Stimulated activated CD4-positive, alpha-beta T cell treated with anti-CD3 and anti-CD28 coated beads, Interleukin-4, amount 100 ng/mL, for 1 hour (primary cell): ENCODE measurements at places on chromosomes 16 and 17.

DNA sequence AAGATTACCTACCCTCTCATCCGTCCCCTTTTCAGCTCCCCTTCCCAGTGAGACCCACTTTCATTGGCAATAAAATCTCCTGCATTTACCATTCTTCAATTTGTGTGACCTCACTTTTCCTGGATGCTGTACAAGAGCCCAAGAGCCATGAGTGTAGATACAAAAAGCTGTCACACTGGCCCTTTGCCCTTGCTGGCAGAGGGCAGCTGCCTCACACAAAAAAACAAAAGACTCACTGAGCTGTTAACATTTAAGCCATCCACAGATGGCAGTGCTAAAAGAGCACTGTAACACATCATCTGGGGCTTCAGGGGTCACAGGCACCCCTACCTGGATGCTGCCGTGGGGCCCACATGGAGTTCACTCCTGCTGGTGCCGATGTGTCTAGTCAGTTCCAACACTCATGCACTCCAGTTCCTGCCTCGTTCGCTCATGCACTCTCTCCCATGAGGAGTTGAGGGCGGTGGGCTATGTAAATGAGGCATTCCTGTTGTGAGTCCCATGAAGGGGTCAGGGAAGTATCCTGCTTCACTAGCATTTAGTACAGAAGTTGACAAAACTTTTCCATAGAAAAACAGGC, 123.1 kb downstream of the CA10 start:
- no peak for DNase-seq

- DNase-seq, result no peak
Measured at GRCh38 chr16:27813591-27813990, 249.9 kb downstream of the GSG1L start.

DNA sequence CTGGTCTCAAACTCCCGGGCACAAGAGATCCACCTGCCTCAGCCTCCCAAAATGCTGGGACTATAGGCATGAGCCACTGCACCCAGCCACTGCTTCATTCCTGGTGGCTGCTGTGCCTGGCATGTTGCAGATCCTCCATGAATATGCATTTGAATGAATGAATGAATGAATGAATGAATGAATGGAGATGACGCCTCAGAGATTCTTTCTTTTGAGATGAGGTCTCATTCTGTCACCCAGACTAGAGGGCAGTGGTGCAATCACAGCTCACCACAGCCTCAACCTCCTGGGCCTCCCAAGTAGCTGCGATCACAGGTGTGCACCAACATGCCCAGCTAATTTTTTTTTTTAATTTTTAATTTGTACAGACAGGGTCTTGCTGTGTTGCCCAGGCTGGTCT, 5.2 kb downstream of the SPN start:
- no peak for DNase-seq

DNA sequence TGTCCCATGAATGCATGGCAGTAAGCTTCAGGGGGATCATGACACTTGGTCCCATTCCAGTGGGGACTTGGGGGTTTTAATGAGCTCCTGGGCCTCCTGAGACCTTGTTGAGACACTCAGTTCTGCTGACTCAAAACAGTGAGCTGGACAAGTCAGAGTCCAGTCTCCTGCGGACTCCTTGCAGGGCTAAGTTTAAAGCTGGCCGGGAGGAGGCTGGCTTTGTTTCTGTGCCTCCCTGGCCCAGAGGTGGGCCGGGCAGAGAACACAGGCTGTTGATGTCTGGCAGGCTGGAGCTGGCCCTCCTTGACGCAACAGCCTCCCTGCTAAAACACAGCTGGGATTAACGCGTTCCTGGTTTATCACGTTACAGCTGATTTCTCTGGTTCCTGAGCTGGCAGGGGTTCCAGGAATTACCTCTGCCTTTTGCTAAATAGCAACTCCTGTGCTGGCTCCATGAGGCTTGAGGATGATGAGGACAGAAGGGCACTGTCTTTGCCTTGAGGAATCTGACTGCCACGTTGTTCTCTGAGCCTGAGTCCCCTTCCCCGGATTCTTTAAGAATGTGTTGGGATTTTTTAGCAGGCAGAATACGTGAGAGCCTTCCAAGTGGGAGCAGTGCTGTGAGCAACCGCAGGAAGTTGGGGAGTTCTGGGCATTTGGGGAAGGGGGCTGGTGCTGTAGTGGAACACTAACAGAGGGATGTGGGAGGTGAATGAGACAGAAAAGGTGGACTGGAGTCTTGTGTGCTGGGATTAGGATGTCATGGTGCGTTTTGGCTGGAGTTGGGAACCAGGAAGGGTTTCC, 2.0 kb downstream of the GPT2 start:
- no peak for DNase-seq

- DNase-seq, result no peak
Measured at GRCh38 chr17:47731396-47731795, 1.6 kb upstream of the TBX21 start.

- DNase-seq, result no peak
Measured at GRCh38 chr17:8892338-8892690, 24.8 kb upstream of the PIK3R6 start.

DNA sequence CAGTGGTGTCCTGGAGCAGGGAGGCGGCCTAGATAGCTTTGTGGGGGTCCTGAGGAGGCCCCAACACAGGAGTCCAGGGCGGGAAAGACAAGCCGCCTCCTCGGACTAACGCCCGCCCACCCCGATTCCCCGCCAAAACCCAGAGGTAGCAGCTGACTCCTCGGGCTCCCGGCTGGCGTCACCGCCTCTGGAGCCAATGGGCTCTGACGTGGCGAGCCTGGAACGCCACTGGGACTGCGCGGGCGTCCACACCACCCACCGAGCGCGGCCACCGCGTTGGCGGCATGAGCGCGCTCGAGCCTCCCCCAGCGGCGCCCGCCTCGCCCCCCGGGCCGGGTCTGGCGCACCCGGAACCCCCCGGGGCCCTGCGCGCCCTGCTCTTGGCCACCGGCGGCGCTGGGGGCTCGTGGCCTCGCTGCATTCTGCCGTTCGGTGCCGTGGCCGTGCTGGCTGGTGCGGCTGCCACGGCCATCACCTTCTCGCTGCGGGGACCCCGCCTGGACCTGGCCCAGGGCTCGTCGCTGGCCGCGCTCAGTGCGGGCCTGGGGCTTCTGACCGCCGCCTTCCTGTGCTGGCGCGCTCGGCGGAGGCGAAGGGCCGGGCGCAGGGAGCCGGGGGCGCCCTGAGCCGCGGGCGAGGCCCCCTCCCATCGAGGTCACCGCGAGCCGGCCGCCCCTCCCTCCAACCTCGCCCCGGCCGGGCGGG, 3.4 kb upstream of the NTN3 start:
- no peak for DNase-seq

DNA sequence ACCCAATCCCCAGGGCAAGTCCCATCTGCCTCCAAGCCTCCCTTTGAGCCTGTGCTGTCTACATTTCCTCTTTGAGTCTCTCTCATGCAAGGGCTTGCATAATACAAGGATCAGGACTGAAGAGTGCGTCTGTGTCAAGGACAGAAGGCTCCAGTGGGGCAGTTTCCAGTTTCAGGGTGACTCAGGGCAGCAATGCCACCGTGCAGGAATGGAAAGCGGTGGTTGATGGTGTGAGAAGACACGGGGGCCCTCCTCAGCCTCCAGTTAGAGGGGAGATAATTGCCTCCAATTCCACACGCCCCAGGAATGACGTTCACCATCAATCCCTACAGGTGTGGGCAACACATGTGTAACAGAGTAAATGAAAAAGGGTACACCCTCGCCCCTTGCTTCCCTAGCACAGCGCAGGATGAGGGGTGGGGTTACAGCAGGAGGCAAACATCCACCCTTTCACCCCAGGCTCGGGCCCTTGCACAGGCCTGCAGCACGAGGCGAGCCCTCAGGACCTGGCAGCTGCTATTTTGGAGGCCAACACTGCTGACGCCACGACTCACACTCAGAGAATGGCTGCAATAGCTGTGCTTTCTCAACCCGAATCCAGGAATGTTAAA, 24.8 kb upstream of the SLC25A19 start:
- no peak for DNase-seq

DNA sequence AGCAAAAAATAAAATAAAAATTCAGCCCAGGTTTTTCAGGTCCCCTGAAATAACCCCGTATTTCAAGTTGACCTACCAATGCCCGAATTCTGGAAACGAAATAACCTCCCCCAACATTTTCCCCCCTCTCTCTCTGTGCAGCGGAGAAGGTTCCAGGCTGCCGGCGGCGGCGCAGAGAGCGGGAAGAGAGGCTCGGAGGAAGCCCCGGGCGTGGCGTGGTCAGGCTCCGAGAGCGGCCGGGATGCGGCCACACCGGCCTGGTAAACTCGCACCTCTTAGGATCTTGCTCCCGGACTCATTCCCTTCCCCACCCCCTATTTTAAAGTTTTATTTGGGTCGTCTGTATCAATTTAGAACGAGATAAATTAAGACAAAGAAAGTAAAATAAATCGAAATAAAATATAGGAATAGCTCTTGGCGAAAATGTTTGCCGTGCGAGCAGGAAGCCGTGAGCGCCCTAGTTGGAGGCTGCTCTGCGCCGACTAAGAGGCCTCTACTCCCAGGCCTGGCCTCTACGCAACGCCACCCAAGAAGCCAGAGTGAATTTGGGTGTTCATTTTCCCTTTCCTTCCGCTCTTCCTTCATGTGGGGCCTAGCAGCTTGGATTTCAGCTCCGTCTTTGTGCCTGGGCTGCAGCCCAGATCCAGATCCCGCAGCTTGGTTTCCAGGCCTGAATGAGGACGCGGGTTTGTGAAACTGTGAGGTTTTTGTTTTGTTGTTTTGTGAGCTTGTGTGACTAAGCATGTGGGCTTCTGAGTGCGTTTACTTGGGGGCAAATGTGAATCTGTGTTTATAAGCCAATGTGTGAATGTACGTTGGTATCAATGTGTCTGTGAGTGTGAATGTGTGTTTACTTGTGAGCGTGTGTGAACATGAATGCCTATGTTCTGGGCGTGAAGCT, 1.5 kb upstream of the HOXB6 start:
- DNase-seq, result no peak

DNA sequence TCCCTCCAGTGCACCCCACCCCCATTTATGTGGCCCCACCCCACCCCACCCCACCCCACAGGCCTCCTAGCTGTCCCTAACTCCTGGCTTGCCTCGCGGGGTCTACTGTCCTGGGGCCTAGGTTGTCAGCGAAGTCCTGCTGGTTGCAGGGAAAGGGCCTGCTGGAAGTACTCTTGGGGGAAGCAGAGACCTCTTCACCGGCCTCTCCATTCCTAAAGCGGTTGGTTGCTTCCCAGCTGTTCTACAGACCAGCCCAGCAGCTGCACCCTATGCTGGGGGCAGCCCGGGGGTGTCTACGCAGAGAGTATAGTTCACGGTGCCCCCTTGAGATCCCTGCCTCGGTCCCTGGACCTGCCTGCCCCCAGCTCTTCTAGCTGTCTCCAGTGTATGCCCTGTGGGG, 56.2 kb downstream of the BAIAP2 start:
- DNase-seq, result no peak

DNA sequence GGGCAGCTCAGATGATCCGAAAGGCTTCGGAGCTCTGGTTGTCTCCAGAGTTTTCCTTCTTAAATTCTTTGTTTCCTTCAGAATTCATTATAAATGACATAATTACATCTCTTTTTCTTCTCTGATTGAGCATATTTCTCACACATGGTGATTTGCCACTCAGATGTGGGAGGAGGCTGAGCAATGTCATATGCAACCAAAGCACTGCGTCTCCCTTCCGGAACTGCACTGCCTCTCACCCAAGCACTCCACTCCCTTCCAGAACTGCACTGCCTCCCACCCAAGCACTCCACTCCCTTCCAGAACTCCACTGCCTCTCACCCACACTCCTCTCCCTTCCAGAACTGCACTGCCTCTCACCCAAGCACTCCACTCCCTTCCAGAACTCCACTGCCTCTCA, 131.5 kb downstream of the SALL1 start:
- DNase-seq, result no peak

DNA sequence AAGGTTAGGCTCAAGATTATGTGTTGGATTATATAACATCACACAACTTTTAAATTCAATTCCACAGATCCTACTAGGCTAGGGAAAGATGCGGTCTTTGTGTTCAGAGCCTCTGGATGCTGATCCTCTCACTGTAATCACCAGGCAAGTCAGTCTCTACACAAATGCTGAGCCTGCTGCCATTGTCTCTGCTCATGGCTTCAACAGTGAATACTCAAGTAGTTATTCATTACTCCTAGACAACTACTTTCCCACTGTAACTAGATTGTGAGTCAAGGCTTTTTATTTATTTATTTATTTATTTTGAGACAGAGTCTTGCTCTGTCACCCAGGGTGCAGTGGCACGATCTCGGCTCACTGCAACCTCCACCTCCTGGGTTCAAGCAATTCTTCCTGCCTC, 15.8 kb upstream of the NDUFAB1 start:
- DNase-seq, result no peak

DNA sequence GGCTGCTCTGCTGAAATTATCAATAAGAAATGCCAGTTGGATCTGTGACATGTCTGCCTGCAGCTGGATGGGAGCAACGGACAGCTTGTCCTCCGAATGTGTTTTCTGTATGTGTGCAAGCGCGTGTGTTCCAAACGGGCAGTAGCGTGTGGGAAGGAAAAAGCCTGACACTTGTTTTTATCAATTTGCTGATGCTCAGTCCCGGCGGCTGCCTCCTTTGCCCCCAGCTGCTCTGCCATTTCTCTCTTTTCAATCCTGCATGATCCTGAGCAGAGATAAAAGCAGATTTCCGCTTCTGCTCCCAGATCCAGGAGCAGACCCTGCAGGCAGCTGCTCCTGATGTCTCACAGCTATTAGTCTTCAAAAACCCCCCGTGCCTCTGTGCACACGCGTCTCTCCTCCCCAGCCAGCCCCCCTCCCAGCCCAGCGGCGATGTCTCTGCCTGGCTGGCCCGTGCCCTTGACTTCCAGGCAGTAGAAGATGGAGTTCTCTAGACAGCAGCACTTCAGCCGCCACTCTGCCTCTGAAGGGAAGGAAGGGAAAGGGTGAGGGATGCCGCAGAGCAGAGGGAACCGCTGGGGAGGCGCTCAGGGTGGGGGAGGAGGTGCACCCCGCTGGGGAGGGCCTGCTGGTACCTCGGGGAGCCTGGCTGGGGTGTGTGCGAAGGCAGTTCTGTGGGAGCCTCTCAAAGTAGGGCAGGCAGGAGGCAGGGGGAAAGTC, 4.1 kb downstream of the PRCD start:
- no peak for DNase-seq

DNA sequence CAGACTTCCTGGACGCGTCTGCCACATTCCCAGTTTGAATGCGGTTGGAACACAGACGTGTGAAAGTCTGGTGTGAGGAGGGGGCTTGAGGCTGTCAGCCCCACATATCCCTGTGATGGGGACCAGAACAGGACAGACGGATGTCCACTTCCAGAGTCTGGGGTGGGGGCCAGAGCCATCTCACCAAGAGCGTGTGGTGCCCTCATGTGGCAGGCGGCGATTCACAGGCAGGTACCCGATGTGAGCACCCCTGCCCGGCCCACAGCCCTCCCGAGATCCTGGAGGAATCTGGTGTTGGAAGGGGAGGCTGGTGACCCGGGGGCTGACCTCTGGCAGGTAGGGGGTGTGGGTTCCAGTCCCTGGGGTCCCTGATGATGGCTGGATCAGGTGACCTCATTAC, 51.5 kb downstream of the ENGASE start:
- no peak for DNase-seq
